Stimulated activated CD4-positive, alpha-beta T cell treated with anti-CD3 and anti-CD28 coated beads, Interleukin-12 subunit alpha, Interleukin-12 subunit beta, amount 100 ng/mL, for 24 hours (primary cell): ENCODE measurements at places on chromosomes 2 and 18.

DNA sequence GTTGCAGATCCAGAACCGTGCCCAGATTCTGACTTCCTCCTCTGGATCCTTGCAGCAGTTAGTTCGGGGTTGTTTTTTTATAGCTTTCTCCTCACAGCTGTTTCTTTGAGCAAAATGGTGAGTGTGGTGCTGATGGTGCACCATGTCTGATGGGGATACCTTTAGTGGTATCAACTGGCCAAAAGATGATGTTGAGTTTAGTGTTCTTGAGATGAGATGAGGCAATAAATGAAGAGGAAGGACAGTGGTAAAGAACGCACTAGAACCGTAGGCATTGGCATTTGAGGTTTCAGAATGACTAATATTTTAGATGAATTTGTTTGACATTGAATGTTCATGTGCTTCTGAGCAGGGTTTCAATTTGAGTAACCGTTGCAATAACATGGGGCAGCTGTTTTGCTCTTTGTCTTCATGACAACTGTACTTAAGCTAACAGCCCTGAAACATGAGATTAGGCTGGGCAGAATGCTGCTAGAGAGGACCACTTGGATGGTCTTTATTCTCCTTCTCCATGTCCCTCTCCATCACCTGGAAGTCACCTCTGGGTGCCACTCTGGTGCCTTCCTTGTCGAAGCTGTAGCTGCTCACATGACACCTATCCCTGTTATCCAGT is 3.9 kb downstream of the CTLA4 start:
- no peak for DNase-seq

- DNase-seq, result no peak
These were observed 48.3 kb downstream of the TSPYL6 start for GRCh38 chr2:54207666-54208195.

- no peak for DNase-seq
These were observed 143.7 kb upstream of the TMEM200C start for GRCh38 chr18:6039055-6039454.

GRCh38 chr2:189164746-189165145 is 14.8 kb downstream of the COL5A2 start:
- DNase-seq, result no peak

DNA sequence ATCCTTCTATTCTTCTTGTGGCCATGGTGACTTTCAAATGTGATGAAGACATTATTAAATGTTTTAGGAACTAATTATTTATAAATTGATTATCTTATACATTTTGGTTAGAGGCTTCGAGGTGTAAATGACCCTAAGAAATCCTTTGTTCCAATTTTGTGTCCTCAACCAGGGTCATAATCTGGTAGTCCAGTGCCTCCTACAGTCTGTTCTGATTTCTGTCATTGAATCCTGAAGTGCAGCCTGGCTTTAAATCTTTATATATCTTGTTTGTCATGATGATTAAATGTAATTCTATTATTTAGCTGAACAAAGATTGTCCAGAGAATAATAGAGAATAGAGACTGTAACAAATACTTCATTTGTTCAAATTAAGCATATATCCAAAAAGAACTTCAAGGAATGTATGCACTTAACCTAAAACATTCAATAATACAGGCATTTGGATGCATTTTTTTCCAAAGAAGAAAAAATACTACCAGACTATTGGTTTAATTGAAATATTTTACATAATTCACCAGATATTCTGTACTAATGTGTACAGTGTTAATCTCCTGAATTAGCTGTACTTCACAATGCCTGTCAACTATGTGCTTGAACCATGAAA is 89.8 kb downstream of the PRPF40A start:
- no peak for DNase-seq

GRCh38 chr2:129911363-129912065 is 68.0 kb upstream of the RAB6C start:
- no peak for DNase-seq

- no peak for DNase-seq
These were observed 232.7 kb downstream of the MBD2 start for GRCh38 chr18:53991805-53992204.

DNA sequence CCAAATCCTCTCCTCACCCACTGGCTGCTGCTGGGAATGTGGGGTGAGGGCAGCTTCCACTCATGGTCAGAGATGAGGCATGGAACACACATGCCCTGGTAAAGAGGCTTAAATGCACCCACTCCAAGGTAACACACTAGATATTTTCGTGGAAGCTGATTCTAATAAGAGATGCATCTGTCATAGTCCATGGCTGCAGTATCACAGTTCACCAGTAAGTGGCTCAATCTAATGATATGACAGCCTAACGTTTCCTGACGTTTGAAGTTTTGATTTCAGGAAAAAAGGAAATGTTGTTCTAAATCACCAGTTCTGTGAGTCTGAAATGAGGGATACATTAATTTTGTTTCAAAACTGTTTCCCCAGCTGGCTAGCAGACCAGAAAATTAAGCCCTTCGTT is 38.2 kb downstream of the LCT start:
- DNase-seq, result no peak

DNA sequence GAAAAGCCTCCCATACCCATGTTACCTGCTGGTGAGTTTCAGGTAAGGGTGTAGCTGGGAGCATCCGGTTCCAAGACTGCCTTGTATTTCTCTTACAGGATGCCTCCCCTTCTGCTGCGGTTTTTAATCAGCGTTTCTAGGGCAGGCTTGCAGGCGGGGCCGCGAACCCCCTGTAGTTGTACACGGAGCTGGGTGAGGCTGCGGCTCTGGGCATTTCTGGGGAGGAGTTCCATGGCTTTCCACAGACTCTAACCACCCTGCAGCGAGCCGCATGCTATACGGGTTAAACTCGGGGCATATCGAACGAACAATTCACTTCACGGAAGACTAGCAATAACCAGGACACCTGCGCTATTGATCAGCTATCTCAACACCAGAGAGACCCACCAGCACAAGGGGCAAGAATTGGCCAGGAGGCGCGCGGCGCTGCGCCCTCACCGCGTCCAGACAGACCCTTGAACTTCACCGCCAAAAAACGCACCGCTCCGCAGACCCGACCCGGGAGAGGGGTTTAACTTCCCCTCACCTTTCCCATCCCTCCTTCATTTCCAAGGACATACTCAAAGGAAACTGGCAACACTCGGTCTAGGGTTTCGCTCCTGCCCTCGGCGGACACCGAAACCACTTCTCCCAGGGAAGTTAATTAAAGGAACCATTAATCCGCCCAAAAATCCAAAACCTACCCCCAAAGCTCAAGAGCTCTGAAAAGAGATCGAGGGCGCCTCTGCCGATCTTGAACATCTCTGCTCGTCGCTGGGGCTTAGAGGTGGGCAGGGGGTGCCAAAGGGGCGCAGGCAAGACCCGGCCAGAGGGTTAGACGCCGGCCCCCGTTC is 909 bp downstream of the TGFA start:
- DNase-seq, result no peak

DNA sequence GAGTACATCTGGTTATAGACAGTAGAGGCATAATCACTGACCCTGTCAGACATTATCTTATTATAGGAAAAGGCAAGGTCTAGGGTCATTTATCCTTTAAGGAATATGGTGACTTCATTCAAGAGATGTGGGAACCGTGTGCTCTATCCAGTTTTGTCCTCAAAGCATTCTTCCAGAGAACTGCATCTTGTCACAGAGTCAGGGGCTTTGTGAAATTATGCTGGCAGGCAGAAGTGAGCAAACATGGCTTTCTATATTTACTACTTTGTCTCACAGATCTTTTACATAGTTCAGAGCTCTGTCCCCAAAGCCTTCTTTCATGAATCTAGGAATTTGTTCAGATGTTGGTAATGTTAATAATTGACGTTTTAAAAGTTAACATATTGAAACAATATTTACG is 177.4 kb downstream of the ASXL3 start:
- DNase-seq, result no peak
